Hepatocyte (in vitro differentiated cells): ENCODE measurements at places on chromosomes 4 and X. TPM values are rescaled to one million over a fixed set of nuclear protein-coding genes. Genes with fewer than 3 reads are reported as not detected.

DNA sequence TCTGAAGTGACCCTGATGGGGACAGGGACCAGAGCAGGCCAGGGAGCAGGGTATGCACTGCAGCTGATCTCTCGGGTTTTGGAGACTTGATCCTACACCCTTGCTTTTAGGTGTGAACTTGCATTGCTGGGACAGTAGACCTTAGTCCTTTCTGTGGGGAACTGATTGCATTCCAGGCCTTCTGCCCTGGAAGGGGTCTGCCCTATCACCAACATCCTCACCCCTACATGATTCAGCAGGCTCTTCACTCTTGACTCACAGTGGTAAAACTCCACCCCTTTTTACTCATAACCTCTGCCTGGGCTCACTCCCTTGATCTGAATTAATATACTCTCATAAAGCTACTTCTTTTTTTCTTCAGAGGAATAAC is 6.6 kb upstream of the DDX60L start:
- peak; percentile 26 for DNase-seq

H2BW1 gene
- total RNA-seq = not detected in 2 replicates

DNA sequence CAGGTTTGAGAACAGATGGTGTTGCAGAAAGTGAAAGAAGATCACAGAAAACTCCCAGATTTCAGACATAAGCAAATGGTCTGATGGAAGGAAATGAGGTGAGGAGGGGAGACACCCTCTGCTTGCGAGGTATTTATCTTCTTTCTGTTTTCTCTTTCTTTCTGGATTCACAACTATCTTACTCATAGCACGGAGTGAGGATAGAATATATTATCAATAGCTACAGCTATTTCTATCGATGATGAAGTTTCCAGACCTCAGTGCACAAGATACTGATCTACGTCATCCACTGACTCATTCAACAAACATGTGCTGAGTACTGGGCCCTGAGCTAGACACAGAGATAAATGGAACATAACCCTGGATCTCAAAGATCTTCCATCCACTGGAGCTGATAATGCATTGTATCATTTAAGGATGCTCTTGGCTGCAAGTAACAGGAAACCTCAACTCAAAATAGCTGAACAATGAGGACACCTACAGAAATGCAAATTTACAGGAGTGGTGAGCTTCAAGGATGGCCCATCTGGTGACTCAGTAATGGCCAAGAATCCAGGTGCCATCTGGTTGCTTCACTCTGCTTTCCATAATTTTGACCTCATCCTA is 21.2 kb downstream of the SLC2A9 start:
- no peak for DNase-seq

ETDA gene
- not detected in 2 replicates for total RNA-seq

CXCL8 gene
- 32.5 and 43.9 TPM in 2 replicates for total RNA-seq

PLXNA3 gene
- 10.6 and 14.1 TPM in 2 replicates for total RNA-seq

SCFD2 gene
- total RNA-seq = 15.7 and 23.8 TPM in 2 replicates

CT47B1 gene
- not detected in 2 replicates for total RNA-seq

DNA sequence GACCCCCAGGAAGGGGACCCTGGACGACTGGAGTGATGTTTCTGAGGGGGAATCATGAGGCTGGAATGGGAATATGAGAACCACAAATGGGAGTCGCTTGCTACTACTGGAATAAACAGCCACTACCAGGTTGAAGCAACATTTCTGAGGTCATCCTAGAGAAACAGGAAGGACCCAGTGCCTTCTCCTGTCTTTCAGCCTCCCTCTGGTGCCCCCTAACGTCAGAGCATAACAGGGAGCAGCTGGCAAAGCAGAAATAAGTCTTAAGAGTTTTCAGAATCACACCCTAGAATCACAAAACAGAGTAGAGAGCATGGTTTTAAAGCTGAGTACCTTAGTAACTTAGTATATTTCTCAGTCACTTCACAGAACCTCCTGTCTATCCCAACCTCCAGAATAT is 347.8 kb upstream of the PITX2 start:
- peak; percentile 70 for DNase-seq

DNA sequence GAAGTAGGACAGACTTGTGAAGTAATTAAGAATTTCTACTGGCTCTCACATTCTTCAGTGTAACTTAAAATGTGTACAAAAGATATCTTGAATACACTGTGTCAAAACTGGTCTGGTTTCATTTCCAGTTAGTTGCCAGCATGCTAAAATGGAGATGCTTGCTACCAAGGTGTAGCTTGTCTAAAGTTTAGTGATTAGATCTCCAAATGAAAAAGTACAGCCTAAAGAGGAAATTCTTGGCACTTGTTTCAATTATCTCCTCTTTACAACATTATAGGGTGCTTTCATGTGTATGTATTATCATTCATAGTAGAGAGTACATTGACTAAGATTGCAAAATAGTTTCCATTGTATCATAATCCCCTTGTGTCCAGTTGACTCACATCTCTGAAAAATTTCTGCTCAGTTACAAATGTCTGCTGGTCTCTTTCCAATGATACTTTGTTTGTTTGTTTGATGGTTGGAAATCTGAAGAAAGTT is 97.3 kb upstream of the SPRY1 start:
- no peak for DNase-seq

DNA sequence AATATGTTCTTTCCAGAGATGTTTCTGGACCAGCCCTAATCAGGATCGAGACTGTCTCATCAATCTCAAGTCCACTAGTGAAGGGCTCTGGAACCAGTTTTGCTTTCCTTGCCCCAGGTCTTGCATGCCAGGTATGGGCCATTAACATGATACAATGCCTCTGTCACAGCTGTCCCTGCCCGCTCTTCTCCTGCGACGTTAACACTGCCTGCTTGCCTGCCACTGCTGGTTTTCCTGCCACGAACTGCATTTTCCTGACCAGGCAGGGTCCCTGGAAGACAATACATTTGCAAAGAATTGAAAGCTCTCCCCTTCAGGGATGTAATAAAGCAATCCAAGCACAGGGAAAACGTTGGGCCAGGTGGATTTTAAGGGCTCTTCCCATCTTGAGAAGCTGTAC is 200.3 kb downstream of the MID1 start:
- no peak for DNase-seq

- no peak for DNase-seq
Measured at GRCh38 chrX:110226931-110227330, 91.0 kb downstream of the AMMECR1 start.

DNA sequence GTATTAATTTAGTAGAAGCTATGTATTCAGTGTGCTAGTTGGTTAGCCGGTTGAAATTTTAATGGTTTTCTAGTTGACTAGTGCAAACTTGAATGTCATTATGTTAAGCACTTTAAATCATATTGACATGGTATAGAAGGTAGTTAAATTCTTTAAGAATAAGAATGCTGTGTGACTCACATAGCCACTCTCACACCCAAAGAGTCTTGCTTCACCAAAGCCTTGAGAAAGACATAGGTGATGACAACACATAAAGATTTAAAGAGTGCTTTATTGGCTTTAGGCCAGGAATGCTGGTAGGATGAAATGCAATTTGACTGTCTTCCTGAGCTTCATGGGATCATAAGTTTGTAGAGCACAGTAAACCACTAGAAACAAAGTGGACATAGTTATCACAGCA is 85.3 kb downstream of the DCAF8L2 start:
- DNase-seq = peak; percentile 17
